NCI-H2029 (cell line): ENCODE measurements at places on chromosomes 4 and X.

DNA sequence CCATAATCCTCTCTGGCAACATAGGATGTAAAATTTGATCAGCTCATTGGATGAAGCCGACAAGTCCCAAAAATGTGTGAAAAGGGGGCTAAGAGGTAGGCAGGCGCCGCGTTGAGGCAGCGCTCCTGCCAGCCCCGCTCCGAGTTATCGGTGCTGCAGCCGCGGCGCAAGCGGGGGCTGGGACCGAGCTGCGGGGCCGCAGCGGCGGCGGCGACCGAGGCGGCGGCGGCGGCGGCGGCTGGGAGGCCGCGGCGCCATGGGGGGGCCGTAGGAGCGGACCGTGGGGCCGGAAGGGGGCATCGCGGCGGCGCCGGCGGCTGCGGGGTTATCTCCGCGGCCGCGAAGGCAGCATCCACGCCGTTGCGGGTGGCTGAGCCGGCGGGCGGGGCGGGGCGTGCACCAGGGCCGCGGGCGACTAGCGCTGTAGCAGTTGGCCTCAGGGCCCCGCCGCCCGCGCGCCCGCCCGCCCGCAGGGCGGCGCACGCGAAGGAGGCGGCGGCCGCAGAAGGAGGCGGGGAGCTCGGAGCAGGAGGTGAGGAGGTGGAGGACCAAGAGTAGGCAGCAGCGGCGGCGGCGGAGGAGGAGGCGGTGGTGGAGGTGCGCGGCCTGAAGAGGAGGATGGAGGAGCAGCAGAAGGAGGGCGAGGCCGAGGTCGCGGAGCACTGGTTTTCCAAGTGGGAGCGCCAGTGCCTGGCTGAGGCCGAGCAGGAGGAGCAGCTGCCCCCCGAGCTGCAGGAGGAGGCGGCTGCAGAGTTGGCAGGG is 126.0 kb upstream of the CXorf66 start:
- DNase-seq, result no peak

DNA sequence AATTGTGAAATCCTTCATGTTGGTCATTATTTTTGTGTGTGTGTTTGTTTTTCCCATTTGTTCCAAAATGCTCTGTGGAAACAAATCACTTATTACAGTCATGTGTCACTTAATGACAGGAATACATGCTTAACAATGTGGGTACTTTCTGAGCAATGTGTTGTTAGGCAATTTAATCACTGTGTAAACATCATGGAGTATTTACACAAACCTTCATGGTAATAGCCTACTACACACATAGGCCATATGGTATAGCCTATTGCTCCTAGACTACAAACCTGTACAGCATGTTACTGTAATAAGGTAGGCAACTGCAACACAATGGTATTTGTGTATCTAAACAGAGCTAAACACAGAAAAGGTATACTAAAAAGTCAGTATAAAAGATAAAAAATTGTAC is 388.9 kb upstream of the PPP1R2C start:
- peak; percentile 71 for DNase-seq

- no peak for DNase-seq
Measured at GRCh38 chrX:15349046-15349445, 13.7 kb upstream of the PIGA start.

DNA sequence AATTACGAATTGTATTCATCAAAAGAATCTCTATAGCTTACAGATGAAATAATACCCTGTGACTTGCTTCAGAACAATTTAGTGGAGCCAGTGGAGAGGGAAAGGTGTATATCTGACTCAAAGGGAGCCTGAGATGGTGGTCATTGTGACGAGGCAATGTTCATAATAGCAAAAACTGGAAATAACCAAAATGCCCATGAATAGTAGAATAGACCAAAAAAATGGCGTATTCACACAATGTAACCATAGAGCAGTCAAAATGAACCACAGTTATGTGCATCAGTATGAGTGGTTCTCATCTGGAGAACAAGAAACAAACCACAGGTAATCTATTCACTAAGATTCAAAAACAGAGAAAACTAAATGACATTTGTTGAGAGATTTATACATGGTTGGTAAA is 125.3 kb upstream of the CLNK start:
- no peak for DNase-seq

DNA sequence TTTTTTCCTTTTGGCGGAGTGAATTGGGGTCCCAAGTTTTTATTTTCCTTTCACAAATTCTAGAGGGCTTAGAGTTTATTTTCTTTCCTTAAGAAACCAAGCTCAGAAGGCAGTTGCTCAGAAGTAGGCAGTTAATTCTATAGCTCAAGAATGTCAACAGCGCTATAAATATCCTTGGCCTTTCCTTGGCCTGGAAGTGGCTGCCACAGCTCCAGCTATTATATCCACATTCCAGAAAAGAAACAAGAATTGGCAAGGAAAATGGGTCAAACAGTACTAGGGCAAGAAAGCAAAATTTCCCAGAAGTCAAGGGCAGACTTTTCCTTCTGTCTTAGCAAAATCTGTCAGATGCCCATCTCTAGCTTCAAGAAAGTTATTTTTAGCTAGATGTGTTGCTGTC is 31.0 kb downstream of the SLC10A6 start:
- DNase-seq, result no peak

DNA sequence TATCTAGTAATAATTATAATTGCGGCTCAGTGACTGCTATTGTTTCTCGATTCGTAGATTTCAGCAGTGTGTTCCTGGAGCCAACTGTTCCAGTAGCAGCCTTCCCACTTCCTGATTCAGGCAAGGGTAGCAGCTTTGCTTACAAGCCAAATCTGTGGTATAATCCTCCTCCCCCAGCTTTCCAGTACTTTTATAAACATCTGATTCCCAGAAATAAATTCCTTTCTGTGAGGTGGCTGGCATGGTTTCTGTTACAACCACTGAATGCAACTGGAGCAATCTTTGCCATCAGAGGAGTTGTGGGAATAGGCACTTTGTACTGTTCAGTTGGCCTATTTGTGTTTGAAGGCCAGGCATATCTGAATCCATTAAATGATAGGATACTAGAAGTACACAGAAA is 80.0 kb downstream of the GLRA3 start:
- DNase-seq, result no peak

DNA sequence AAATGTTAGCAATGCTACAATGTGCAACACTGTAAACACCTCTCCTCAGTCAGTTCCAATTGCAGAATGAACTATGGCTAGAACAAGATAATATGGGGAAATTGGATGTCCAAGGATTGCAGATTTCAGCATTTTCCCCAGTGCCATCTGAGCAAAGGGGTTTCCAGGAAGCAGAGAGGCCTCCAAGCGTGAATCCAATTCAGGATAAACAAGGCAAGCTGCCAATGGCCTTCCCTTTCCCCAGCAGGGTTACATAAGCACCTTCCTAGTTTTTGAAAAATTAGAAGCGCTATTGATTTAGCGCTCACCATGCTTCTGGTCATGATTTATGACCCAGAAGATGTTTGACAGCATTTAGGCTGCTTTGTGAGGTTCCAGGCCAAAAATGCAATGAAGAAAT is 223.0 kb upstream of the GATB start:
- DNase-seq, result peak; percentile 65

DNA sequence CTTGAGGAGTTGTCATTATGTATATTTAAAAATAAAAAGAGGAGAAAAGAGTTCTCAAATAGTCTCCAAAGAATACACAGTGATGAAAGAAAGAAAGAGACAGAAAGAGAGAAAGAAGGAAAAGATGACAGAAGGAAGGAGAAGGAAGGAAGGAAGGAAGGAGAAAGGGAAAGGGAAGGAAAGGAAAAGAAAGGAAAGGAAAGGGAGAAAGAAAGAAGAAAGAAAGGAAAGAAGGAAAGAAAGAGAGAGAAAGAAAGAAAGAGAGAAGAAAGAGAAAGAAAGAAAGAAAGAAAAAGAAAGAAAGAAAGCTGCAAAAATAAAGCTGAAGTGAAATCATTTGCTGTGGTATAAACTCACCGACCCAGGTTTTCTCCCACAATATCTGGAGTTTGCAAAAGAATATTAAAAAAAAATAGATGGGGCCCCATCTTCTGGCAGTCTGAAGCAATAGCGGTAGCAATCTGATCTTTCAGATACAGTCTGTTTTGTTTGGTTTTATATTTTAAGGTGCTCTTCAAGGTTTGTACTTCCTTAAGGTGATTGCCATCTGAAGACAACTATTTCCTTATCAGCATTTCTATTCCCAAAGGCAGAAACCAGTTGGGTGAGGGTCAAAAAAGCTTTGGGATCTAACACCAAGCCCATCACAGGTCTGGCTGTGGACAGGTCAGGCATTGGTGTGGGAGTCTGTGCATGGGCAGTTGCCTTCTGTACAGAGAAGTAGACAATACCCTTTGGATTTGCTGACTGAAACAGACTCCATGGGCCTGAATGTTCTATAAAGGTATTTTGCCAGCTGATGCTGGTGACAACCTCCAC is 160.4 kb downstream of the CPEB2 start:
- DNase-seq, result peak; percentile 11

DNA sequence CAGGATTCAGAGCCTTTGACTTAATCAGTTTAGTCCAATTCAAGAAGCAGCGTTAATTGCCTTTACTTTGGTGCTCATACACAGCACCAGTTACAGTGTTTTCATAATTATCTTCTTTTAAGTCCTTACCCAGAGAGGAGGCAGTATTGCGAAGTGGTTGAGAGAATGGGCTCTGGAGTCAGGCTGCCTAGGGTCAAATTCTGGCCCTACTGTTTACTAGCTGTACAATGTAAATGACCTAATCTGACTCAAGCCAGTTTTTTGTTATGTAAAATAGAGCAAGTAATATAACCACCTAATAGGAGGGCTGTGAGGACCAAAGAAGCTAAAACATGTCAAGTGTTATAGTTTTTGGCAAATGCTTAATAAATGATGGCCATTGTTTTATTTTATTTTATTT is 27.6 kb downstream of the WDR44 start:
- DNase-seq, result no peak

DNA sequence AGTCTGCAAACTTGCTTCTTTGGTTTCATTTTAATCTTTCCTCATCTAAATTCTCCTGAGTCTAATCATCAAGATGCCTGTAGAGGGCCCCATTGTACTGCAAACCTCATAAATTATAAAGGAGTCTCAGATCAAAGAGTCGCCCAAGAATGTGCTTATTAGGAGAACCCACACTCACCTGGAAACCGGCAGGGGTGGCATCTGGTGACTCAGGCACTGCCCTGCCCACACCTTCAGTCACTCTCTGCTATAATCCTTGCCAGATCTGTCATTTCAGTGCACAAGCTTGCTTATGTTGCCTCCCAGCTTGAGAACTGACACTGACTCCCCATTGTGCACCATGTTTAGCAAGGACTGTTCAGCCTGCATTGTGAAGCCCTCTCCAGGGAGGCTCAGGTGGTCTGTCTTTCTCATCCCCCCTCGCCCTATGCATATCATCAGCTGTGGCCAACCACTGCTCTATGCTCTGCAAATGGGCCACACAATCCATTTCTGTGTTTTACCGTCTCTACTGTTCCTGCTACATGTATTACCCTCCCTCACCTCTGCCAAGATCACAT is 12.4 kb downstream of the EPGN start:
- DNase-seq, result peak; percentile 21

- no peak for DNase-seq
Measured at GRCh38 chr4:25919676-25920075, 5.7 kb downstream of the SMIM20 start.

DNA sequence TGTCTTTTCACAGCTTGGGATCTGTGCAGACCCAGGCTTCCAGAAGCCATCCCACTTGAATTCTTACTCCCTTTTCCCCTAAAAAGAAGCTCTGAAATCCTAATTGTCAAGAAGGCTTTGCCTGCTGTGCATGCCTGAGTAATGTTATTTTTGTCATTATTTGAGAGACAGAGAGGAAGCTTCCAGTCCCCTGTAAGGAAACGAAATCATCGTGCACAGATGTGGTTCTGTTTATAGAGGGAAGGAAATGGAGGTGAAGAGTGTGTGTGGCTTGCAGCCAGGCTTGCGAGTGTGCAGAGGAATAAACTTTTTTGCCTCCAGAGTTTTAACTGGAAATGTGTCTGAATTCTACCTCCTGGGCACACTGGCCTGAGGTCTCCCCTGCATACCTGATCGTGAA is 70.2 kb downstream of the TBL1X start:
- no peak for DNase-seq

DNA sequence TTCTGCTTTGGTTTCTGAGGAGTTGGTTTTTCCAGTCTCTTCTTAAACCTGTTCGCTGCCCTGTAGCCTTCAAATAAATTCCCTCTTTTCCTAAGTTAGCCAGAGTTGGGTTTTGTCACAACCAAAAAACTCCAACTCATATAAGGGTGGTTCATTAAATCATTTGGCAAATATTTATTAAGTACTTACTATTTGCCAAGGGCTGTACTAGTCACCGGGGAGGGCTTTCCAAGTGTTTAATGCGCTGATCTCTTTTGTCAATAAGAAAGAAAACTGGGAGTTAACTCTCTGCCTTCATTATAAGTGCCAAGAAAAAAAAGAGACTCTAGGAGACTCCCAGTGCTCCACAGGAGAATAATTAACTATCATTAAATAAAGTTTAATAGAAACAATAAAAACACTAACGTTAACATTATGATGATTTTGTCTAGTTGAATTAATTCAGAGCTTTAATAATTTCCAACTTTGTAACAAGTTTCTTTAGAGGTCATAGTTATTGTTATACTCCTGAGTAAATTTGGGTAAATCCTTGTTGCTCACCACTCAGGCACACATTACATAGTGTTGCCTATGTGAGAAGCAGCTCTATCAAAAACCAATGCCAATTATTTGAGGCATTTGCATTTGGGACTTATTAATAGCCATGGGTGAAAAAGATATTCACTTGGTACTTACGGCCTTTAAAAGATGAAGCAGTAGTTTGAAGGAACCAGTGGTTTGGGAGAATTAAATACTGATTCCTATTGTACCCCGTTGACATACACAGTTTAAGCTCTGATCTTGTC is 122.5 kb upstream of the TEX13D start:
- DNase-seq, result no peak

GRCh38 chrX:13569479-13570260 is at the start of gene EGFL6:
EGFL6 (plus strand) TSS chrX:13569601; CDS start chrX:13569862, 261 bp downstream.
- no peak for DNase-seq

DNA sequence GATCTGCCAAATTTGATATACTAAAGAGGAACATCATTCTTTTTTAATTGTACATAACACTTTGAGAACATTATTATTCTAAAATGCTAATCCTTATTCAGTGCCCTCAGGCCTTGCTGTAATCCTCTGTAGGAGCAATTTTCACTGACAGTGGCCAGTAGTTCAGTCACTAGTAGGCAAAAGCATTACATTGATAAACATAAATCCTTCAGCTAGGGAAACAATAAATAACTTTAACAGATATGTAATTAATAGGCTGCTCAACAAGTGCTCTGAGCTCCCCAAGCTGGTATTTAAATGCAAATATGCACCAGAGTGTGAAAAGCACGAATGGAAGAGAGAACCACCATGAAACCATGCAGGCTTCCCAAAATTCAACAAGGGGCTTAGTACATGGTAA is 77.7 kb upstream of the FAM47C start:
- DNase-seq, result no peak
